ENCODE measurements at places on chromosomes 16 and 17.

GRCh38 chr17:76570877-76571471 lies 14.7 kb downstream of the ST6GALNAC2 start:
- DNase-seq: no peak

- peak; percentile 59 for DNase-seq
These were observed 1.1 kb upstream of the HAPSTR1 start for GRCh38 chr16:9090101-9090959.

- DNase-seq: no peak
These were observed 127.1 kb downstream of the KCNJ2 start for GRCh38 chr17:70296456-70296855.

DNA sequence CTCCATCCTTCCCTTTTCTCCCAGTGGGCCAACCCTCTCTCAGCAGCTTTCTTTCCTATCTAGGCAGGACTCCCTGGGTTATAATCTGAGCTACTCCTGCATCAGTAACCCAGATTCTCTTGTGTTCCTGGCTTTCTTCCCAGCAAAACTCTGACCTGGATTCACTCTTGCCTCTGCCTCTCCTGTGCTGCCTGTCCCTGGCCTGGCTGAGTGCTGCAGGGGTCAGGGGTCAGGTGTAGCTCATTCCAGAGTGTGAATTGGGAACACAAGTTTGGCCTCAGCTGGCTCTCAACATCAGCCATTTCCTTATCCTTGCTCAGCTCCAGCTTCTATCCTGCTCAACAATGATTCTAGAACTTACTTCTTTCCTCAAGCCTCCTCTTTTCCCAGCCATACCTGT lies 2.5 kb upstream of the ST6GALNAC2 start:
- no peak for DNase-seq

- DNase-seq: no peak
These were observed 152.7 kb upstream of the ERCC4 start for GRCh38 chr16:13767215-13767614.

DNA sequence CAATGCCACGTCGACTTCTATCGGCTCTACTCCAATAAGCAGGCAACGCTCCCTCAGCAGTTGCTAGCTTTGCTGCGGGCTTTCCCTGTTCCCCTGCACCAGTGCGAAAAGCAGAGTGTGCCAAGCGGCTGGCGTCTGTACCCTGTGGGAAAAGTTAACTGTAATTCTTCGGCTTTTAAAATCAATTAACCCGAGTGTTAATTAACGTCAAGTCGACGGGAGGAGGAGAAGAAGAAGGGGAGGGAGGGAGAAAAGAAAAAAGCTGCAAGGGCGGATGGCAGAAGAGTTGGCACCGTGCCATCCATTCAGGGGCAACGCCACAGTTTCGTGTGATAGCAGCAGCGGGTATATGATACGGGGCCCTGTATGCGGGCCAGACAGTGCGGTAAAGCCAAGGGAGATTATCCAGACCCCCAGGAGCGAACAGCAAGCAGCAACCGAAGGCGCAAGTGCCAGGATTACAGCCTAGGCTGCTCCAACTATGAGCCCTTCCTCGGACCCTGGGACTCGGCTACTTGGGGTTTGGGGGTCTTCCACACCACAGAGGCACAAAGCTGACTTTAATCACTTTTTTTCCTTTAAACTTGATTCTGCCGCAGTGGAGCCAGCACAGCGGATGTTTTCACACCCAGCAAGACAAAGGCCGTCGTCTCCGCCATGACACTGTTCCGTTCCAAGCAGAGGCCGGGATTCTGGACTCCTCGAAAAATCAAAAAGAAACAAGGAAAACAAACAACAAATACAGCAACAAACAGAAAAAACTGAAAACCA lies 253.8 kb upstream of the PMFBP1 start:
- no peak for DNase-seq

Measured in WTC11 (cell line).